ENCODE measurements at places on chromosomes 2 and 18. TPM values are rescaled to one million over a fixed set of nuclear protein-coding genes. Genes with fewer than 3 reads are reported as not detected.

GRCh38 chr2:43762286-43762685 lies 11.6 kb upstream of the DYNC2LI1 start:
- no peak for ATAC-seq

DNA sequence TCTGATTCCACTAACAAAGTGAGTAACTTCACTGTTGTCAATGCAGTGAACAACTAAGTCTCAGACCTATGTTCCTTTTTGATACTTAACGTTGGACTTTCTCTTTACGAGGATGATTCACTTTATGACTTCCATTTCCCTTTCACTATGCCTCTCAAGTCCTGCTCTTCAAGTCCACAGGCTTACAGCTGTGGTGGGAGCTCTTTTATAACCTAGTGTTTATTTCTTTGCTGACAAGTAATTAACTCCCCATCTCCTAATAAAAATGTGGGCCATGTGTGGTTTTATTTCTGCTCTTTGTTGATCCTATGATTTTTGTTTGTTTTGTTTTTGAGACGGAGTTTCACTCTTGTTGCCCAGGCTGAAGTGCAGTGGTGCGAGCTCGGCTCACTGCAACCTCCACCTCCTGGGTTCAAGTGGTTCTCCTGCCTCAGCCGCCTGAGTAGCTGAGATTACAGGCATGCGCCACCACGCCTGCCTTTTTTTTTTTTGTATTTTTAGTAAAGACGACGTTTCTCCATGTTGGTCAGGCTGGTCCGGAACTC lies 142.1 kb downstream of the USP34 start:
- ATAC-seq = no peak

The UGT1A8 gene
- total RNA-seq = not detected

- no peak for ATAC-seq
Observed at GRCh38 chr18:73235491-73235890, 367.7 kb upstream of the NETO1 start.

DNA sequence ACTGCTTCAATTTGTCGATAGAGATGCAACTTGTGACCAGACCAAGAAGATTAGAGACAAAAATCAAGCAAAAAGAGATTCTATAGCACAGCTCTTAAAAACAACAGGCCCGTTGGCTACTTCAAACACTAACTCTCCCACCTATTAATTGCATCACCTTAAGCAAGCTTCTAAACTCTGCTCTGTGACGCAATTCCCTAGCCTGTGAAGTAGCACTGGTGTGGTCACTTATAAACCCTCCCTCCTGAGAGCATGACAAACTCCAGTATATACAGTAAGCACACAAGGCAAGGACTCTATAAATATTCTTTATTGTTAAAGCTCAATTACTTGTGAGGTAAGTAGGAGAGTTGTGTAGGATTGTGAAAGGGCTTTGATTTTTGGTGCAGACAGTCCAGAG lies 72.3 kb downstream of the CMPK2 start:
- ATAC-seq = no peak

DNA sequence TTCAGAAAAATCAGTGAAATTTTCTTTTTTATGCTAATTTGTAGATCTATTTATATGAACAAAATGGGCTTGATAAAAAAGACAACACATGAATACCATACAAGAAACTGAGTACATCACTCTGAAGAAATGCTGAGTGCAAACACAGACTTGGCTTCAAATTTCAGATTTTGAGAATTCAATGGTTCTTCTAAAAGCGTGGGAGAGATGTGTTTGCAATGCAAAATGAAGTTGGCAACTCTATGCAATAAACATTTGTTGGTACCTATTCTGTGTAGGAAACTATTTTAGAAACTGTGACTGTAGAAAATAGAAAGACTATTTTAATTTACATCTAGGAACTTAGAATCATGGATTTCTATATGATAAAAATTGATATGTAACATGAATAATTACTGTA lies 1834.1 kb upstream of the CELF4 start:
- no peak for ATAC-seq

The CFAP221 gene
- 0.25 TPM for total RNA-seq

GRCh38 chr18:47150824-47151366 lies 595 bp upstream of the HDHD2 start:
- peak; percentile 10 for ATAC-seq

- peak; percentile 39 for ATAC-seq
Observed at GRCh38 chr18:8835521-8835953, 130.2 kb downstream of the MTCL1 start.

The MOGAT1 gene
- not detected for total RNA-seq

DNA sequence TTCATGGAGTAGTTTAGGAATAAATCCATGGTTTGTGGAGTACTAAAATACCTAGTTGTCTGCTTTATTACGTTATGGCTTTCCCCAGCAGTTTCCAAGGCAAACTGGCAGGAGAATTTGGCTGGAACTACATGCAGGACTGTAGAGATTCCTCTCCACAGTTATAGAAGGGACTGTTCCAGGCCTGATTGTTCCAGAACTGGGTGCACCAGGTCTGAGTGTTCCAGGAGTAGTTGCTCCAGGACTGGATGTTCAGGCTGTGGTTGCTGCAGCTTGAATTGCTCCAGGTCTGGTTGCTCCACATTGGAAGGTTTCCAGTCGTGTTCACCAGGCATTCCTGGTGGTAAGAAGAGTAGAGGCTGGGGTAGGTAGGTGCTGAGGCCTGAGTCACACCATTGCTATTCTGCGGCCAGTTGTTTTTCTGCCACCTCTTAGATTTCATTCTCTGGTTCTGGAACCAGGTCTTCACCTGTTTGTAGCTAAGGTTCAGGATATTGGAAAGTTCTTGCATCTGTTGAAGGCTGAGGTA lies 28.1 kb downstream of the SGPP2 start:
- no peak for ATAC-seq

DNA sequence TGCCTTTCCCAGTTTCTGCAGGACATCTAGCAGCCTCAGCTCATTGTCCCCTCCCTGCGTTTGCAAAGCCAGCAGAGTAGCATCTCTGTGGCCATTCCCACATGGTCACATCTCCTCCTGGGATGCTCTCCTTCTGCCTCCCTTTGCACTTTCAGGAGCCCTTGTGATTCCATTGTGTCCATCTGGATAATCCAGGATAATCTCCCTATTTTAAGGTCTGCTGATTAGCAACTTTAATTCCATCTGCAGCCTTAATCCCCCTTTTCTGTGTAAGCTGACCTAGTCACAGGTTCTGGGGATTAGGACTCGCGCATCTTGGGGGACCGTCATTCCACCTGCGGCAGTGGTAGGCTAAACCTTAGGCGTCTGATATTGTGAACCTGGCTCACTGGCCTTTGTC lies 70.7 kb downstream of the NEDD4L start:
- no peak for ATAC-seq

- ATAC-seq = no peak
Observed at GRCh38 chr2:152580714-152581113, 136.5 kb downstream of the PRPF40A start.

DNA sequence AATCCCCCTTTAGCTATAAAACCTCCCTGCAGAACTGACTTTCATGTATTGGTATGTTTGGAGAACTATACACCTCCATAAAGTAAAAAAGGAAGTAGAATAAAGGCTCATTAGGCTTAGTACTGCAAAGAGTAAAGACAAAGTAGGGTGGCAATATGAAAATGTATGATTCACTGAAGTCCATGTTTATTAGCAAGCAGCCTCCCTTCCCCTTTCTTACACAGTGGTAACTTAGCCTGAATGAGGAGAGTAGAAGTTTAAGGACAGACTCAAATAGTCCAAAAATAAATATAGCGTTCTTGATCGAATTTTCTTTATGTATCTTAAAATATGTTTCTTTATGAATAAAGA lies 1.5 kb downstream of the ZNF804A start:
- ATAC-seq = no peak

DNA sequence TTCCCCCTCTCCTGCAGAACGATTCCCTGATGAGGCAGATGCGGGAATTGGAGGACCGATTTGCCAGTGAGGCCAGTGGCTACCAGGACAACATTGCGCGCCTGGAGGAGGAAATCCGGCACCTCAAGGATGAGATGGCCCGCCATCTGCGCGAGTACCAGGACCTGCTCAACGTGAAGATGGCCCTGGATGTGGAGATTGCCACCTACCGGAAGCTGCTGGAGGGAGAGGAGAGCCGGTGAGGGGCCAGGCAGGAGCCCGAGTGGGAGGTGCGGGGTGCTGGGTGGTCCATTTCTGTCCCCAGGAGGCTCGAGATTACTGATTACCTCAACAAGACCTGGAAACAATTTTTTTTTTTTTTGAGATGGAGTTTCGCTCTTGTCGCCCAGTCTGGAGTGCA lies 3.1 kb downstream of the DES start:
- ATAC-seq = no peak

The ATP8B1 gene
- 24.7 TPM for total RNA-seq

- ATAC-seq = no peak
Observed at GRCh38 chr2:64134813-64135212, 9.4 kb downstream of the PELI1 start.

DNA sequence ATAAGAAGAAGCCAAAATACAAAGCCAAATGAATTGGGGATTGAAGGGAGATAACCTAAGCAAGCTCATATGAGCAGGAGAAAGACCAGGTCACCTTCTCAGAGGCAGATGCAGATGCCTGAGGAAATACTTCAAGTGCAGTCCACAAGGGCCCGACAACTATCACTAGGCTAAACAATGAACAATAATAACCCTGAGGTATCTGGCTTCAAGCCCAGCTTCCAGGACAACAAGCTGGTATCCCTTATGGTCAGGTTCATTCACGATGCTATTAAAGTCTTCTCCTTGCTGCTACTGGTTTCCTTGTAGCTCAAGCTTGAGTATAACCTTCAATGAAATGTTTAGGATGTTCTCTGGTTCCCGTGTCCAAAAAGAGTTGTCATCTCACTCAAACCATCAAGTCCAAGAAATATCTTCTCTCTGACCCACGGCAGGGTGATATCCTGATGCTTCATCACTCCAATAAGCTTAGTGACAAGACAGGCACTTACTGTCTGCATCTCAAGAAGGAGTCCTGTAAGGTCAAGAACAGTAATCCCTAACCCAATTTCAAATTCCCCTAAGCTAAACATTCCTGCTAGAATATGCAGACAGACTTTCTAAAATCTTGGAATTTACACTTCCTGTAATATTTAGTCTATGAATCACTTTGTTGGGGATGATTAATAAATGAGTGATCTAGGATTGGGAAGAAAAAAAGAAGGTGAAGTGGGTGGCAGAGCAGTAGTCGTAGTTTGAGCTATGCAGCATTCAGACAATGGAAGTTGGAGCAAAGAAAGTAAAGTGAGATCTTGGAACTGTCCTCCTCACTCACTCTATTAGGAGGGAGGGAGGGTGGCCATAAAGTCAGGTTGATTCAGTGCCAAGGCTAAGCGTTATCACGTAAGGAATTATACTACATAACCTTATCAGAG lies 33.1 kb downstream of the CHN1 start:
- no peak for ATAC-seq

- no peak for ATAC-seq
Observed at GRCh38 chr18:34947711-34948125, 93.5 kb upstream of the MAPRE2 start.

The ATIC gene
- 45.6 TPM for total RNA-seq

DNA sequence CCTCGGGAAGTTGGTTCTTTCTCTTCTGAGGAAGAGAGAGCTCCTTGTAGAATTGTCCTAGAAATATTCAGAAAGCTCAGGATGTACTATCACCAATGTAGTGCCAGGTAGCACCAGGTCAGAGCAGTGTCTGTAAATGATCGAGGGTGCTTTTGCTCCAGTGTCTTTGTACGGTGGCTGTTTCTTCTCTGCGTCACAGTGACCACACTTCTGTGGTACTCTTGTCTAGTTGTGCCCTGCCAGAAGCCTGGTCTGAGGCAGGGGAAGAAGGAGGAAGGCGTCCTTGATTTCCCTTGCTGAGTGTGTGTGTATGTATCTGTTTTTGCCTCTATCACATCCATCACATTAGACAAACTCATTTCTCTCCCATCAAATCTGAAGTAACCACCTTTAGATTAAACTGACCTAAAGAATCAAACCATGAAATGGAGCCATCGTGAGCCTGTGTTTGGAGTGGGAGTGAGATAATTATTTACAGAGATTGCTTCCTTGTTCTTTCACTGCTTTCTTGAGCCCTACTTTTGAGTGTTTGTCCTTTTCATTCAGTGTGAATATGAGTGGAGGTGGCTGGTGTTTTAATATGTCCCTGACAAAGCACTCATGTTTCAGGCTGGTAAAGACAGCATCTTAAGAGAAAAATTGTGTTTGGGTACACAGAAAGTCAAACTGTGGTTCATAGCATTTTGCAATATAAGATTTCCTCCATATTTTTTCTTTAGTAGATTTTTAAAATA lies 97.2 kb downstream of the ACOXL start:
- no peak for ATAC-seq

DNA sequence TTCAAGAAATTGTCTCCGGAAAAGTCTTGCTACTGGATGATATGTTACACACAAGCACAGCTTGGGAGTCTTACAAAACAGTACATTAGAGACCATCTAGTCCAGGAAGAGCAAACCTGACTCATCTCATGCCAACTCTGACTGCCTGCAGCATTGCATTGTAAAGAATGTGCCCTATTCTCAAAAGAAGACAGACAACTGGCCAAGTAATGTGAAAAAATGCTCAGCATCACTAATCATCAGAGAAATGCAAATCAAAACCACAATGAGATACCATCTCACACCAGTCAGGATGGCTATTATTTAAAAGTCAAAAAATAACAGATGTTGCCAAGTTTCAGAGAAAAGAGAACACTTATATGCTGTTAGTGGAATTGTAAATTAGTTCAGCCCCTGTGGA lies 42.7 kb upstream of the GORASP2 start:
- ATAC-seq = no peak

DNA sequence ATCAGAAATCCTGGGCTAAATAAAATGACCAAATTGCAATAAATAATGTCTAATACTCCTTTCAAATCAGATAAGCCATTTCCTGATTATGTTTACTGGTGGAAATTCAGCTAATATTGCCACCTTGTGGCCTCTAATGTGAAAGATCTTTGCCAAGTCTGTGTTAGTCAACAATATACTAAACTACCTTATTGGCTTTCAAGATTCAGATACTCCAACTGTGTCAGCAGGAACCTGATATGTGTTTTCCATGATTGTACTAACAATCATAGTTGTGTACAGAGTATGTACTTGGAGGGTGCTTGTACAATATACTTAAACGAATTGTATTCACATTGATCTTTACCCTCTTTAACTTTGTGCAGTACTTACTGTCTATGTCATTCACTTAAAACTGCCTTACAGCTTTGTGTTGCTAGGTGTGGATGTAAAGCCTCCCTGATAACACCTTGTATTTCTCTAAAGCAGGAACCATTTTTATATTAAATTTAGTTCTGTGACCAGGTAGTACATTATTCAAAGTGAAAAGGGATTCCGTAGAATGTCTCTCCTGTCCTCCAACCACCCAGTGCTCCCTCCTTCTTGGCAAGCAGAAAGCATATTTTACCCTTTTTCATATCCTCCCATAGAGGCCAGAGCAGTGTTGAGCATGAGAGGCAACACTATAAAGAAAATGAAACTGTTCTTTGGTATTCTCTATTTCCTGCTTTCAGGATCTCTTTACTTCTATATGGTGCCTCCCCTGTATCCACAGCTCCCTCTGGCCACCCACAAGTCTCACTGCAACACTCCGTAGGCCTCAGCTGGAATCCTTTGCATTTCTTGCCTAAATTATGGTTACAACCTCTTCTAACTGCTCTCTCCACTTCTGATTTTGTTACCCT lies 75.2 kb upstream of the C2orf15 start:
- no peak for ATAC-seq

The PLCL1 gene
- total RNA-seq = 41.2 TPM
